Urinary bladder (tissue), 4 donors: ENCODE measurements at places on chromosomes 1 and 21. TPM values are rescaled to one million over a fixed set of nuclear protein-coding genes. Genes with fewer than 3 reads are reported as not detected.

The PCBP3 gene
- total RNA-seq = 4.3 TPM

The VANGL2 gene
- 4.1 TPM for total RNA-seq

The UBL4B gene
- not detected for total RNA-seq

The KCNE2 gene
- not detected for total RNA-seq

The CHIT1 gene
- total RNA-seq = 0.11 TPM

The NIBAN1 gene
- 148 TPM for total RNA-seq

The BCAS2 gene
- total RNA-seq = 43.0 TPM

The KIF1B gene
- total RNA-seq = 96.0 TPM

The FAM72C gene
- 0.53 TPM for total RNA-seq

The SNRNP40 gene
- total RNA-seq = 88.4 TPM

The PCSK9 gene
- 2.9 TPM for total RNA-seq

GRCh38 chr1:9110669-9111356, 18.1 kb downstream of the GPR157 start:
- DNase-seq = no peak

- no peak for DNase-seq
Observed at GRCh38 chr1:51341876-51342496, 11.6 kb upstream of the TTC39A start.

DNA sequence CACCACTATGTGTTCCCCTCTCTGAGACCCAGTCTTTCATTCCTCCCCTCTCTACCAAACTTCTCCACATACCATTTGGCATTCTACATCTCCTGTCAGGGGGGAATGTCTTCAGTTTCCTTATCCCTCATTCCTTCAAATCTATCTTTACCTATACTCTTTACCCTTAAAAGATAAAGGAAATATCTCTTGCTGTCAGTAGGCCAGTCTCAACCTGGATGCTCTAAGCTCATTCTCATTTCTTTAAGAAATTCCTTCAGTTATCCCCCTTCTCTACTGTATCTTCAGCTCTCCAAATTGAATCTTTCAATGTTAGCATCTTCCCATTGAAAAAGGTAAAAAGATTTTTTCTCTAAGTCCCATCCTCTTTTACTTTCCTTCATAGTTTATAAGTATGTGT, 6.5 kb downstream of the RO60 start:
- no peak for DNase-seq

DNA sequence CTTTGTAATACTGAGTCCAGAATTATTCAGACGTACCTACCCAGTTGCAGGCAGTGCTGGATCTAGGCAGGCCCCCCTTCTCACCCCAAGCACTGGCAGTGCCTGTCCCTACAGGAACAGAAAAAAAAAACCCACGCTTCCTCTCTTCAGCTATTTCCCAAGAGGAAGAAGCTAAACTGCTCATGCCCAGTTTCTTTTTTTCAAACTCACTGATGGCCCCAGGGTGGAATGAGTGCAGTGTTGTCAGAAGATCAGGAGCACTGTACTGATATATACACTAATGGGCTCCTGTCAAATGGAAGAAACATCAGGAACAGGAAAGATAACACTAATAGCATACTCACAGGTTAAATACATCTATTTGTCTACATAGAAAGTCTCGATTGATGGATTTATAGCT, 28.2 kb upstream of the DOCK7 start:
- DNase-seq = no peak

DNA sequence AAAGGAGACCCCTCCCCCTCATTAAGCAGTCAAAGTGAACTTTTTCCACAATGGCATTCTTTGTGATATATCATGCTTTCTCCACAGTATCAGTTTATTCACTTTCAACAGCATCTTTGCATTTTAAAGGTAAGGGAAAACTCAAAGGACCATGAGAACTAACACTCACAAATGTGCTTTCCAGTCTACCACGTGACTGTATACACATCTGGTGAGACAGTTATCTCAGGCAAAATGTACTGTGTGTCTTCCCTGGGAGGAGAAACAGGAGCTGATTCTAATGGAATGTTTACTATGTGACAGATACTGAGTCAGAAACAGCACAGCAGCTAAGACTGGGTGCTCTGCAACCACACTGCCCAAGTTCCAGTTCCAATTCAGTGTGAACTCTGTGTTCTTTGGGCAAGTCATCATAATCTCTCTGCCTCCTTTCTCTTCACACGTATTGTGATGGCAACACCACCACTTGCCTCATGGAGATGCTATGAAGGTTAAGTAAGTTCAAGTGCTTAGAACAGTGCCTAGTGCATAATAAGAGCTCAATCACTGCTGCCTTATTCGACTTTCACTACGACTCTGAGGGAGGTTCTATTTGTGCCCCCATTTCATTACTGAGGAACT, 79.0 kb downstream of the SLC45A1 start:
- DNase-seq = no peak

DNA sequence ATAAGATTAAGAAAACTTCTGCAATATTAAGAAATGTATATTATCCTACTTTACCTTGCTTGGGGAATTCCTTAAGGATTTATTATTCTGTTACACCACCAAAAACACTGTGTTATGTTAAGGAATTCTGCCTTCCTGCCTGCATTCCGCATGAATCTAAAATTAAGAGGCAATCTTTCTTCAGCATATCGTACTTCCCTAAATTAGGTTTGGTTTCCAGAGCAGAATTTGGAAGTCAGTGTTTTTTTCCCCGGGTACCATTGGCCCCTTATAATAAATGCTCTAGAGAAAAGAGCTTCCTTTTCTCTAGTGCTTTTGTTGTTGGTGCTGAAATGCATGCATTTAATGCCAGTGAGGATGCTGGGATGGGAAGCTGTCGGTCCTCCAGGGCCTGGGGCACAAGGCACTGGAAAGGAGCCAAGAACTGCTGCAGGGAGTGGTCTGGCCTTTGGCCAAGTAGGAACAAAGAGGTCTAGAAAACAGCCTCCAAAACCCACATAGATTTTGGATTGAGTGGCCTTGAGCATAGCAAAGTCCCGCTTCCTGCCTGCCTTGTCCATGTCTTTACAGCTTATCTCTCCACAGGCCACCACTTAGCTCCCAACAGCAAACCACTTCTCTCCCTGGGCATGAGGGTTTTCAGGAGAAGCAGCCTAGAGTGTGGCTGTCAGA, 69.9 kb downstream of the RRAGC start:
- no peak for DNase-seq

- no peak for DNase-seq
Observed at GRCh38 chr1:22795366-22795714, 84.7 kb downstream of the EPHB2 start.

GRCh38 chr1:154951901-154952657, 3.8 kb downstream of the PBXIP1 start:
- no peak for DNase-seq

DNA sequence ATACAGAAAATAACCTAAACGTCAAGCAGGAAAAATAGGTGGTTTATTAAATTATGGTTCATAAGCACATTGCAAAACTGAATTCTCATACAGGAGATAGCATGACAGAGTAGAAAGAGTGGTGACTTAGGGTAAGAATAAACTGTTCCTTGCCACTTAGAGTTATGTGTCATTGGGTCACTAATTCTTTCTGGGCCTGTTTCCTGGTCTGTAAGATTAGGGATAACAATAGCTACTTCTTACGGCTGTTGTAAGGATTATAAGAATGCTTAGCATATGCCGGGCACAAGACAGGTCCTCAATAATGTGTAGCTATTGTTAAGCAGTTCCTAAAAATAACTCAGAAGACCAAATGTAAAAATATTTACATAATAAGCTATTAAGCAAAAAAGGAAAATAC, 24.2 kb downstream of the SNRNP40 start:
- DNase-seq = no peak

DNA sequence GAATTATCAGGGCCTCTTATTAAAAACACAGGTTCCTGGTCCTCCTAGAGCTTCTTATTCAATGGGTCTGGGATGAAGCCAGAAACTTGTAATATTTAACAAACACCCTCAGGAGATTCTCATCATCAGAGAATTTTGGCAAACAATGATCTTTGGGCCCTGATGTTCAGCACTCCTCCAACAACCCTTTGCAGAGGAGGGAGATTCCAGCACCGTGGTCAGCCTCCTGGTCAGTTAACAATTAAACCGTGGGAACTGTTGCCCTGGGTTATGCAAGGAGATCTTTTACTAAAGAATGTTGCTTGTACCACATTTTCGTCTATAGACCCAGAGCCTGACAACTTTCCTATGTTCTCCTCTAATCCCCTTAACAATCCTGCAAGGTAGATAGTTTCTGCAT, 294.4 kb downstream of the PLPP3 start:
- DNase-seq = no peak

GRCh38 chr1:245717611-245718010, 562.8 kb downstream of the KIF26B start:
- no peak for DNase-seq

- no peak for DNase-seq
Observed at GRCh38 chr1:174964261-174964971, 35.3 kb upstream of the CACYBP start.

- DNase-seq = no peak
Observed at GRCh38 chr1:220983877-220984635, 104.8 kb downstream of the HLX start.

GRCh38 chr1:214569357-214570004, 18.1 kb upstream of the PTPN14 start:
- DNase-seq = no peak
